ENCODE measurements at places on chromosomes 13 and 19. TPM values are rescaled to one million over a fixed set of nuclear protein-coding genes. Genes with fewer than 3 reads are reported as not detected.

GRCh38 chr19:9883231-9883758, 48.2 kb downstream of the PIN1 start:
- DNase-seq: no peak

DNA sequence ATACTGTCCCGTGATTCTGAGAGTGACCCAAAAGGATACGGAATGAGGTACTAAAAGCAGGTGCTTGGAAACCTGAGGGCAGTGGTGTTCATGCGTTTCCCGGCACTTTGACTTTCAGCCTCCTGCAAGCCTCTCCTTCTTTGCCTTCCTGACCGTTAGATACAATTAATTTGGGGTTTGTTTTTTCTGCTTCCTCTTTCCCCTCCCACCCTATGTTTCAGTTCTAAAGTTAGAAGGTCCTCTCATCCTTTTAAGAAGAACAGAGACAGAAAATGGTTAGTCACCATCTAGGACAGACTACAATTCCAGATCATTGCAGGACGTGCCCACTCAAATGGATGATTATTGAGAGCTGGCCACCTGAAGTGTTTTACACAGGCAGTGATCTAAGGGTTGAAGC, 1.8 kb upstream of the LILRB4 start:
- DNase-seq: no peak

B3GNT3 gene
- polyA plus RNA-seq: not detected

DNA sequence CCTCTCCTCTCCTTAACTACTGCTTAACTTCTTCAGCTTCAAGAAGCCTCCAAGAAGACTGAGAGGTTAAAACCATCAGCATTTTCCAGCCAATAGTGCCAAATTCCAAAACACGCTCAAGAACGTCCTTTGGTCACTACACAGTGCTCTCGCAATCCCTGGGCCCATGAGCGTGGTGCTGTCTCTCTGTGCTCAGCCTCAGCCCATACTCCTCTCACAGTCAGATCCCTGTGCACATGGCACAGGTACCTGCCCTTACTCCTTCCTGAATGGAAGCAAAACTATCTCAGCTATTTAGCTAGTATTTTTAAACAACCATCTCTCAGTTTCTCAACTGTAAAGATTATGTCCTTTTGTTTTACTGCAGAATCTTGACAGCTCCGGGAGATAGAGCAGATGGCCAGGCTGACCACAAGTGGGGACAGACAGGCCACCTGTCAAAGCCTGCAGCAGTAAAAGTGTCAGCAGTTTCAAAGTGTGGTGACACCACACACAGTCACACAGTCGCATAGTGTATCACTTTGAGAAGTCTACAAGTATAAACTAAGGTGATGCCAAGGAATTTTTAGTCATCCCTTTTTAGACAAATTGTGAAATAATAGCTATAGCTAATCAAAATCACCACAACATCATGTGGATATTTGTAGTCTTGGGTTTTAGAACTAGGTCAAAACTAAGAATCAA, 35.7 kb downstream of the DZIP1 start:
- peak; percentile 15 for DNase-seq

DNA sequence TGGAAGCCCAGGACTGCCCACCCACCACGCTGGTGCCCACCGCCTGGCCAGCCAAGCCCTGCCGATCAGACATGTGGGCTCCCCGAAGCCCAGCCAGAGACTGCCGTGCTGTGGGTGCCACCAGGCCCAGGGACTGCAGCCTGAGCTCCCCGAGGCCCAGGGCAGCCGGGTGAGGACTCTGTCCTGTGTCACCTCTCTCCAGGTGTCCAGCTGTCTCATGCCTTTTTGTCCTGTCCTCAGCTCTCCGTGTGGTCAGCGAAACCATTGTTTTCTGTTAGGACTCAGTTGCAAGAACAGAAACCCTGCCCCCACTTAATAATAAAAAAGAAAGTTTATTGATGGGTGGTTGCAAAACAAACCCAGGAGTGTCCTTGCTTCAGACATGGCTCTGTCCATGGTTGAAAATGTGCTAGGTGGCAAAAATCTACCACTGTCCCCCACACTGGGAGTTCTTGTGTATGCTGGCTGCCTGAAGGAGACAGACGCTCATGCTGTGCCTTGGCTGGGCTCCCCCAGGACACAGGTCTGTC, 9.9 kb downstream of the PLEKHF1 start:
- DNase-seq: no peak

- peak; percentile 28 for DNase-seq
Measured at GRCh38 chr13:94087100-94087499, 392.4 kb downstream of the DCT start.

SIGLEC12 gene
- polyA plus RNA-seq: not detected

C1QTNF9B gene
- 0.96 TPM for polyA plus RNA-seq

- DNase-seq: no peak
Measured at GRCh38 chr13:102965802-102966201, 100.4 kb downstream of the SLC10A2 start.
